Cardiac muscle cell (in vitro differentiated cells and primary cell): ENCODE measurements at places on chromosomes 7 and 10.

GRCh38 chr10:69703256-69703655 is 73.2 kb downstream of the FAM241B start:
- no peak for DNase-seq

- DNase-seq, result no peak
These were observed 16.0 kb downstream of the SFTPD start for GRCh38 chr10:79932841-79933379.

DNA sequence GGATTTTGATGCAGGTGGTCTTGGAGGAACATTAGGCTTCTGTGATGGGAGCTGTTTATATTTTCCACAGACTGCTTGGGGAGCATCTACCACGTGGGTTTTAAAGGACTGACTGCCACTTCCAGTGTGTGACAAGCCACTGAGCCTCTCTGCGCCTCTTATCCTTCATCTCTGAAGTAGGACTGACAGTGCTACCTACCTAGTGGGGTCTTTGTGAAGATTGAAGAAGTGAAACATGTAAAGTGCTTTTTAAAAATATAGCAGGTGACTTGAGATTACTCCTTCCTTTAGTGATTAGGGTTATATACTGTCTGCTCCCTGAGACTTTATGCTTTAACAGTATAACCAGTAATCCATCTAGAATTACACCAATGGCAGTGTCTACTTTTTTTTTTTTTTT is 29.9 kb downstream of the NKX2-3 start:
- DNase-seq, result no peak

GRCh38 chr10:123348691-123349572 is 194.7 kb downstream of the BUB3 start:
- no peak for DNase-seq

GRCh38 chr7:78787854-78788253 is 665.6 kb downstream of the MAGI2 start:
- no peak for DNase-seq

GRCh38 chr7:1302936-1303335 is 70.3 kb downstream of the UNCX start:
- DNase-seq, result no peak

GRCh38 chr10:132575320-132576201 is 38.0 kb downstream of the INPP5A start:
- peak; percentile 82 for DNase-seq
